Stimulated activated naive CD8-positive, alpha-beta T cell treated with anti-CD3 and anti-CD28 coated beads, Interleukin-15, Interleukin-2, amounts not matched to agents 100 U/mL and 50 U/mL, for 24 hours (primary cell): ENCODE measurements at places on chromosomes 3 and 15.

DNA sequence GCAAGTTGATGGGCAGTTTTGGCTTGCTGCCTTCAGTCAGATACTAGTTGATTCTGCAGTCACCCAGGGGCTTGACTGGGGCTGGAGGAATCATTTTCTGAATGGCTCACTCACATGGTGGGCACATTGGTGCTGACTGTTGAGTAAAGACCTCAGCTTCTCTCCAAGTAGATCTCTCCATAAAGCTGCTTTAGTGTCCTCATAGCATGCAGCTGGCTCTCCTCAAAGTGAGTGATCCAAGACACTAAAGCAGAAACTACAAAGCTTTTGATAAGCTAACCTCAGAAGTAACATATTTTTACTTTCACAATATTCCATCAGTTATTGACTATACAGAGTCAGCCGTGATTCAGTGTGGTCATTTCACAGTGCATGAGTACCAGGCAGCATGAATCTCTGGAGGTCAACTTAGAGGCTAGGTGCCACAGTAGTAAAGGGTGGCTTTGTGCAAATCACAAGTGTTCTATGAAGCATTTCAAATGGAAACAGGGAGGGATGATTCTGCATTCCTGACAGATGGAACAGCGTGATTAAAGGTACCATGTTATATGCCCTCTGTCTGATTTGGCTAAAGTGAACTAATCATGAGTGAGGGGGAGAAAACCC, 24.3 kb upstream of the ATP8B4 start:
- DNase-seq: no peak

- DNase-seq: no peak
These were observed 785.2 kb downstream of the DIPK2A start for GRCh38 chr3:144756704-144757440.

- DNase-seq: no peak
These were observed 612.2 kb upstream of the GOLIM4 start for GRCh38 chr3:168707900-168708299.

DNA sequence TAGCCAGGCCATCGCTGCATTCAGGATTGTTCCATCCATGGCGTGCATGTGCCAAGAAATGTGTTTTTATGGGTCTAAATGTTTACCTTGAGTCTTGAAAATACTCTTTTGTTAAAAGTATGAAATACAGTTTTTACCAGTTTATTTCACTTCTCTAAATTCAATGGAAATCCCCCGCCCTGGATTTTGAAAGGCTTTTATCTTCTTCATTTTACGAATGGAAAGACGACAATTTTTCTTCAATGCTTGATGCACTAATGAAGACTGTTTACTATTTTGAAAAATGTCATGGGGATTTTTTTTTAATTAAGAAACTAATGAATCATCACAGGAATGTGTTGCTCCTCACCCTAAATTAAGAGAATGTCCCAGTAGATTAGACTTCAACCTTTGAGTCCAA, 83.5 kb downstream of the FAM81A start:
- no peak for DNase-seq

DNA sequence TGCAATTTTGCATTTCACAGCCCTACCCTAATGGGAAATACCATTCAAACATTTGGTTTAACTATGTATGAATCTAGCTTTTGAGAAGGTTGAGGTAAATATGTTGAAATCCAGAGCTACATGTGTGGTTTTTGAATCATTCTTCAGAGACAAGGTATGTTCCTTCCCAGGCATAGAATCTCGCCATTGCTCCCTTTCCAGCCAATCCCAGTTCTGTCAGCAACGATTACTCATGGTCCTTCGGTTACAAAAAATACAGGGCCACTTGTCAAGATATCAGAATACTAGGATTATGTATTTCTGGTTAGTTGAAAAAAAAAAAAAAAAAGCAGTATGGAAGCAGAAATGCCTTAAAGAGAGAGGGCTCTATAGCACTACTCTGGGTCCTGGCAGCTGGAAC, 182.4 kb downstream of the RBMS3 start:
- no peak for DNase-seq

DNA sequence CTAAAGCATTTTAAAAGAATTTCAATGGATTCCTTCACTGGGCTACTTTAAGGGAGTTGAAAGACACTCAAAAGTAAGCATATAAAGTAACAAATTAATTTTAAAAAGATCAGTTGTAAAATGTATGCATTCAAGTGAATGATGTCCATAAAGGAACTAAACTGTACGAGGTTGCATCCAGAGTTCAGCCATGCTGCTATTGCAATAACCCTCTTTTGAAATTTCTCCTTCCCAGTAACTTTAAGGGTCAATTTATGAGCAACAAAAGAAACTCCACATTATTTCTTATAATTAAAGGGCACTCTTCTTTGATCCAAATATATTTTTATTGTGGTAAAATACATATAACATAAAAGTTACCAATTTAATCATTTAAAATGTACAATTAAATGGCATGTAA, 22.9 kb downstream of the BTLA start:
- no peak for DNase-seq

DNA sequence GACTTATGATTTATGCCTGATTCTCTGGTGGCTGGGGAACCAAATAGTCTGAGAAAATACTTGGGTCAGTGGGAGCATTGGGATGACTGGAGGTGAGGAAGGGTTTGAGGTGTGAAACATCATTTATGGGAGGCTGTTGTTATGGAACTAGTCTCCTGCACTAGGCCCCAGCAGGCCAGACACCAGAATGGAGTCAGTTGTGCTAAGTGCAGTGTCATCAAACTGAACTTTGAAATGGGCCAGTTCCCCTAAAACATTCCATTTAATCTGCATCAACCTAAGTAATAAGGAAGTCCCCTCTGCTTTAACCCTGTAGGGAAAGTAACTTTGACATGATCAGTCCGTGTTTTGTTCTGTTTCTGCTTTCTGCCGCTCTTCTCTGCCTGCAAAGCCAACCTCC, 44.9 kb upstream of the KLHL25 start:
- DNase-seq: no peak

GRCh38 chr3:142318331-142318730, 92.9 kb upstream of the GK5 start:
- DNase-seq: no peak
